ENCODE measurements at places on chromosomes 4 and X. TPM values are rescaled to one million over a fixed set of nuclear protein-coding genes. Genes with fewer than 3 reads are reported as not detected.

Gene CXCL8
- 0.80 TPM for total RNA-seq

Gene NHS
- total RNA-seq, result 10.2 TPM

Gene ERVMER34-1
- total RNA-seq, result 0.14 TPM

Gene ATP11C
- total RNA-seq, result 15.0 TPM

Gene ASB11
- total RNA-seq, result not detected

Gene ARHGEF9
- 22.0 TPM for total RNA-seq

Gene CLDN2
- total RNA-seq, result not detected

Gene CXorf49
- total RNA-seq, result not detected

Gene APELA
- total RNA-seq, result not detected

Gene ANKRD37
- 24.1 TPM for total RNA-seq

Gene TEX11
- total RNA-seq, result not detected

Gene SHOX
- not detected for total RNA-seq

Gene FGFBP2
- total RNA-seq, result 3.2 TPM

Gene SPANXA1
- total RNA-seq, result not detected

Gene XAGE1A
- total RNA-seq, result not detected

Gene MMAA
- 19.2 TPM for total RNA-seq

Gene AMELX
- total RNA-seq, result not detected

GRCh38 chr4:7557456-7557855, 122.7 kb upstream of the PSAPL1 start:
- no peak for DNase-seq

DNA sequence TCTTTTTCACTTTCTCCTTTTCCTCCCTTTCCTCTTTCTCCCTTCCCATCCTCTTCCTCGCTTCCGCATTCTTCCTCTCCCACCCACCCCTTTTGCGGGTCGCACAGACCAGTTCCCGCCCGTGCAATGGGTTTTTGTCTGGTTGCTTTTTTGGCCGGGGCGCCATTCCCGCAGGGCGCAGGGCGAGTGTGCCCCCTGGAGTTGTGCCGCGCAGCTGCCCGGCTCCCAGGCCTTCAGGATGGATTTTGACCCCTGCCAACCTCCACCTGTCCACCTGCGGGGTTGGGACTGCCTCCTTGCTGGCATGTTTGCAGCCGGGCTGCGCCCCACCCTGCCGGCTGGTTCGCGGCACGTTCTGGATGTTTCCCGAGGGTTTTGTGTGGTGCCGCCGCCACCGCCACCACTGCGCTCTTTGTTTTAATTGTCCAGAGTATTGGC, 578 bp upstream of the SEL1L3 start:
- DNase-seq, result peak; percentile 45

- DNase-seq, result no peak
Measured at GRCh38 chrX:103565197-103565596, 20.1 kb upstream of the TCEAL4 start.

GRCh38 chr4:54265366-54265765, 36.3 kb downstream of the PDGFRA start:
- no peak for DNase-seq

DNA sequence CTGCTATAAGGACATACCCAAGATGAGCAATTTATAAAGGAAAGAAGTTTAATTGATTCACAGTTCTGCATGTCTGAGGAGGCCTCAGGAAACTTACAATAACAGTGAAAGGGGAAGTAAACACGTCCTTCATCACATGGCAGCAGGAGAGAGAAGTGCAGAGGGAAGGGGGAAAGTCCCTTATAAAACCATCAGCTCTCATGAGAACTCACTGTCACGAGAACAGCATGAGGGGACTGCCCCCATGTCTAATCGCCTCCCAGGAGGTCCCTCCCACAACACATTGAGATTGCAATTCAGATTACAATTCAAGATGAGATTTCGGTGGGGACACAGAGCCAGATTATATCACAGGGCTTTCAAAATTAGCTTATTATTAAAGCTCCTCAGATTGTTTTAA, 209.5 kb upstream of the PPP3CA start:
- DNase-seq, result no peak

- DNase-seq, result no peak
Measured at GRCh38 chr4:114400531-114400930, 198.1 kb upstream of the UGT8 start.

DNA sequence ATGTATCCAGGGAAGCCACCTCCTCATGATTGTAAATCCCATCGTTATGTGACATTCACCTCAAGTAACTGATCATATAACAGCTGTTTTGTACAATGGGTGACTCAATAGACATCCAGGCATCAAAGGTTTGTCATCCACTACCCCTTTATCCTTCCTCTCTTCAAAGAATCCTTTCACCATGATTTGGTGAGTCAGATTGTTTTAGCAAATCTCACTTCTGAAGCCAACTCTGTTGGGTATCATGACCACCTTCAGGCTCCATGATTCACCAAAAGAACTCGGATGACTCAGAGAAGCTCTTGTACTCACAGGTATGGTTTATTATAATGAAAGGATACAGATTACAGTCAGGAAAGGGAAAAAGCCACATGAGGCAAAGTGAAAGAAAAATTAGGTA, 132.1 kb downstream of the PWWP3B start:
- DNase-seq, result no peak

DNA sequence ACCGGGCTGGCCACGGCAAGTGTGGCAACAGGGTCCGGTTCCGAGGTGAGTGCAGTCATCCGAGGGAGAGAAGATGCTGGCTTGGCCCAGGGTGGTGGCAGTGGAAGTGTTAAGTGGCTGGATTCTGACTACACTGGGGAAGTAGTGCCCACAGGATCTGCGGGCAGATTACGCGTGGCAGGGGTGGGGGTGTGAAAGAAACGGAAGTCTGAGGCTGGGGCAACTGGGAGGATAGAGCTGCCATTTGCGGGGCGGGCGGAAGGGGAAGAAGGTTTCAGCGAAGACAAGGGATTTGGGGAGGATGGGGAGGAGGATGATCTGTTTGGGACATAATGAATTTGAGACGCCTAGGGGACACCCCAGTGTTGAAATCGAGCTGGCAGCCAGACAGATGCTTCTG, 5.3 kb downstream of the RS1 start:
- DNase-seq, result no peak

DNA sequence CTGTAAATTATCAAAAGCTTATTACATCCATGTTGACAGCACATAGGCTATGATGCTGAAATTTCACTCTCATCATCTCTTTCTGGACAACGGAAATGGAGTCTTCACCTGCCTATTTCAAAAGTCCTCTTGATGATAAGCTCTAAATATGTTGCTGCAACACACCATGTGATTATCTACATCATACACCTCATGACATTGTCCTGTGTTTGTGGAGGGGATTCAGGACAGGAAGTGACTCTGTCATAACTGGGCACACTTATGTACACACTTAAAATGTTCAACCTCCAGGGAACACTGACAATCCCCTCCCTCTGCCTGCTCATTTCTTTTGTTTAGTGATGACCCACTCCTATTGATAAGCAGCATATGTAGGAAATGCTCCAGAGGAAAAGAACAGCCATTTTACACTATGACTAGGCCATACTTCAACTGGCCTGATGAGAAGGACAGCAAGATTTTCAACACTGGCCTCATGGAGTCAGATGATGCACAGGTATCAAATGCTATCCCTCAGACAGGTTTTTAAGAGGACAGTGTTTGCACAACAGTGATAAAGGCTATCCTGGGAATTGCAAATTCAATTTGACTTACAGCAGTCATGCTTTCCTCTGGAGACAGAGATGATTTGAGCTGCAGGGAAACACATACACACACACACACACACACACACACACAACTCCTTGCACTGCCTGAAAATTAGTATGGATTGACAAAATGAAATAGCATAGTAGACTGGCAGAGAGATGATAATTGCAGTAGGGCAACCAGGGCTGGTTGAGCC, 163.3 kb upstream of the RASGEF1B start:
- DNase-seq, result no peak

- no peak for DNase-seq
Measured at GRCh38 chrX:45842926-45843315, 642.2 kb upstream of the DIPK2B start.

GRCh38 chr4:4838936-4839810, 20.3 kb upstream of the MSX1 start:
- DNase-seq, result no peak

DNA sequence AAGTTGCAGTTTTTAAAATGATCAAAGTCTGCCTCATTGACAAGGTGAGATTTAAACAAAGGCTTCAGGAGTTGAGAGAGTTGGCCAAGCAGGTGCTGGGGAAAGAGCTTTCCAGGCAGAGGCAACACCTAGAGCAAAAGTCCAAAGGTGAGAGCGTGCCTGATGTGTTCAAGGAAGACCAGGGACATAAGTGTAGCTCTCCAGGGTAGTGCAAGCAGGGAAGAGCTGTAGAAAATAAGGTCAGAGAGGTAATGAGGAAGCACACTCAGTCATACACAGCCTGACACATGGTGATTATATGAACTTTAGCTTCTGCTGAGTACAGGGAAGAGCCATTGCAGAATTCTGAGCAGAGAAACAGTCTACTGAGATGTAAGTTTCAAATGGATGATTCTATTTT, 265.0 kb upstream of the NWD2 start:
- no peak for DNase-seq

DNA sequence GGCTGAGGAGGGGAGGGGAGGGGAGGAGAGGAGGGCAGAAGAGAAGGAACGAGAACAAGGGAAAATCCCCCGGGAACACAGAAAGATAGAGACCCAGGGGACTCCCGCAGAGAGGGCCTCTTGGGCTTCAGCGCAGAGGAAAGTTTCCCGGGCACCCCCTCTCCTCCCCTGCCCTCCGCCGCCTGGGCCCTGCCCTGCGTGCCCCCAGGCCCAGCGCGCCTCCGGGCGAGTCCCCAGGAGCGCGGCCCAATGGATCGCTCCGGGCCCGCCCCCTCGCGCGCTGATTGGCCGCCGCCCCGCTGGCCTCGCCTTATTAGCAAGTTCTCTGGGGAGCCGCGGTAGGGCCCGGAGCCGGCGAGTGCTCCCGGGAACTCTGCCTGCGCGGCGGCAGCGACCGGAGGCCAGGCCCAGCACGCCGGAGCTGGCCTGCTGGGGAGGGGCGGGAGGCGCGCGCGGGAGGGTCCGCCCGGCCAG, at the start of gene MSX1:
Gene MSX1, plus strand, starts transcription at position 341 of the 474 bp plus-strand sequence. CDS start 235 bp downstream, outside the sequence.
- DNase-seq, result peak; percentile 76

GRCh38 chr4:37588150-37588549, 98.0 kb downstream of the RELL1 start:
- no peak for DNase-seq

GRCh38 chr4:96102541-96103026, 262.7 kb downstream of the PDHA2 start:
- DNase-seq, result no peak

DNA sequence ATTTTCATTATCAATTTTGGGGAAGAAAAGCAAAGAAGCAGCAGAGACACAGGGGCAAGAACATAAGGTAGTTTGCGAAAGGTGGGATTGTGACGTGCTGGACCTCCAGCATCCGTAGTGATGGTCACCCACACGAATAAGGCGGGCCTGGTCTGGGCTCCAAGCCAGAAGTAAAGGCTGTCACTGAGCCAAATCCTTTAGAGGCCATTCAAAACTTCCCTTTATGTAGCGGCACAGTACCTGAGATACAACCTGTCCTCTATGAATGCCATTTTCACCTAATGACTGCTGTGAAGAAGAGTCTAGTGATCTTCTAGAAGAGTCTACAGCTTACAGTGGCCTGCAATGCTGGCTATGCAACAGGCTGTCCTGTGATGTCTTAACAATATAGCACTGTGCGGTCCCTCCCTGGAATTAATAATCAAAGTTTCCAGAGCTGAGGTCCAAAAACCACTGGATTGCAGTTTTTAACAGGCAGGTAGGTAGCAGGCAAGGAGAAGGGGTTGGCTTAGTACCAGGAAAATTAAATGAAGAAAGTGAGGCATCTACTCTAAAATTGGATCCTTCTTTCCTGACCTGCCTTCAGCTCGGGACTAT, 56.2 kb downstream of the TRIML1 start:
- no peak for DNase-seq

- no peak for DNase-seq
Measured at GRCh38 chr4:128268970-128269369, 18.6 kb downstream of the PGRMC2 start.

DNA sequence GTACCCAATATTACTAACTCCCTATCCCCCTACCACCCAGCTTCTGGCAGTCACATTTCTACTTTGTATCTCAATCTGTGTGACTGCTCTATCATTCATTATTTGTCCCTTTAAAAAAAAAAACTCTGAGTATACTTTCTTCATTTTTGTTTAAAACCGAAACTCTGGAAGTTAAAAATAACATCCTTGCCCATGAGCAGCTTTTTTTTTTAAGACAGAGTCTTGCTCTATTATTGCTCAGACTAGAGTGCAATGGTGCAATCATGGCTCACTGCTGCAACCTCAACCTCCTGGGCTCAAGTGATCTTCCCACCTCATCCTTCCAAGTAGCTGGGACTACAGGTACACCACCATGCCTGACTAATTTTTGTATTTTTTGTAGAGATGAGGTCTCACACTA, 15.8 kb downstream of the UBE2K start:
- no peak for DNase-seq

- DNase-seq, result no peak
Measured at GRCh38 chrX:151402719-151403390, 5.8 kb downstream of the VMA21 start.

Measured in activated CD4-positive, alpha-beta T cell treated with anti-CD3 and anti-CD28 coated beads for 36 hours (primary cell).